ENCODE measurements at places on chromosomes 13 and 19.

- DNase-seq = no peak
Observed at GRCh38 chr19:10004617-10005016, 5.7 kb downstream of the COL5A3 start.

DNA sequence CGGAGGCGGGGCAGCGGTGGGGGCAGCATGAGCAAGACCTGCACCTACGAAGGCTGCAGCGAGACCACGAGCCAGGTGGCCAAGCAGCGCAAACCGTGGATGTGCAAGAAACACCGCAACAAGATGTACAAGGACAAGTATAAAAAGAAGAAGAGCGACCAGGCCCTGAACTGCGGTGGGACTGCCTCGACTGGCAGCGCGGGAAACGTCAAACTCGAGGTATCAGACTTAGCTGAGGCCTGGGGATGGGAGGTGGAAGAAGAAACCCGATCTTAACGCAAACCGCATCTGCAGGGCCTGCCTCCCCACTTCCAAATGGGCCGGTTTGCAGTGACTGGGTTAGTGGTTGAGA is 693 bp downstream of the RFXAP start:
- no peak for DNase-seq

DNA sequence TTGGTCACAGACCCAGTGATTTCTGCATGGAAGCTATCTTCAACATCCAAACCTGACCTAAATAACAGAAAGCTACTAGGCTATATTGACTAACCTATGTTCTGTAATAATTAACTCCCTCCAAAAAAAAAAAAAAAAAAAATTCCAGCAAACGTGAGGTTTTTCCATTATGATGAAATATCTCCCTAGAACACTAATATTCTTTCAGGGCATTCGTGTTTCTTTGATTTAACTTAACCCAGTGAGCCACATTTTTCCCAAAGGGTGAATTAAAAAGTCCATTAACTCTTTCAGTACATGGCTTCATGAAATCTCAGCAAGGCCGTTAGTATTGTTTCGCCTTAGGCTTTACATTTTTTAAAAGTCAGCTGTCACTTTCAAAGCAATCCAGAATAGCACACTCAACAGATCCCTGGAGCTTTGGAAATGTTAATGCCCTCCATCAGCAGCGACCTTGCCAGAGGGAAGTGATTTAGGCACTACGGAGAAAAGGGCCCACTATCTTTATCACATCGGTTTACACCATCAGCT is 175.8 kb downstream of the DCT start:
- DNase-seq = no peak

DNA sequence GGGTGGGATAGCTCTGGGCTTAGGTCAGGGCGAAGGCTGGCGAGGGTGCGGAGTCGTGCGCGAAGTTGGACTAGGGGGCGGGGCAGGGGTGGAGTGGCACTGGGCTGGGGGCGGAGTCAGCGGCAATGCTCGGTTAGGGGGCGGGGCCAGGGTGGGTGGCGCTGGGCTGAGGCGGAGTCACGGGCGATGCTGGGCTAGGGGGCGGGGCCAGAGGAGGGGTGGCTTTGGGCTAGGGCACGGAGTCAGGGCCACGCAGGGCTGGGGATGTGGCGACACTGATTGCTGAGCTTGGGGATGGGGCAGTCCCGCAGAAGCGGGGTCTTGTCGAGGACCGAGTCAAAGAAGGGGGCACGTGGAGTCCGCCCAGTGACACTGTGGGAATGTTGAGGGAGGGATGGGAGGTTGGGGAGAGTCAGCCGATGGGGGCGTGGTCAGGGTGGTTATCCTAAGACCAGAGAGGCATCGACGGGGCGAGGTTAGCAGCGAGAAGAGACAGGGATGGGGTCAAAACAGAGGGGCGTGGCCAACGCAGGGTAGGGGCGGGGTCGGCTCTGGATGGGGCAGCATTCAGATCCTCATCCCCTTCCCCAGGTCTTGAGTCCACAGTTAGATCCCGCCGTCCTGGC is 8.7 kb downstream of the HOMER3 start:
- DNase-seq = peak; percentile 83

- DNase-seq = no peak
Observed at GRCh38 chr13:112648101-112648500, 41.7 kb upstream of the ATP11A start.

GRCh38 chr19:19900139-19900728 is 512 bp upstream of the ZNF93 start:
- DNase-seq = no peak

DNA sequence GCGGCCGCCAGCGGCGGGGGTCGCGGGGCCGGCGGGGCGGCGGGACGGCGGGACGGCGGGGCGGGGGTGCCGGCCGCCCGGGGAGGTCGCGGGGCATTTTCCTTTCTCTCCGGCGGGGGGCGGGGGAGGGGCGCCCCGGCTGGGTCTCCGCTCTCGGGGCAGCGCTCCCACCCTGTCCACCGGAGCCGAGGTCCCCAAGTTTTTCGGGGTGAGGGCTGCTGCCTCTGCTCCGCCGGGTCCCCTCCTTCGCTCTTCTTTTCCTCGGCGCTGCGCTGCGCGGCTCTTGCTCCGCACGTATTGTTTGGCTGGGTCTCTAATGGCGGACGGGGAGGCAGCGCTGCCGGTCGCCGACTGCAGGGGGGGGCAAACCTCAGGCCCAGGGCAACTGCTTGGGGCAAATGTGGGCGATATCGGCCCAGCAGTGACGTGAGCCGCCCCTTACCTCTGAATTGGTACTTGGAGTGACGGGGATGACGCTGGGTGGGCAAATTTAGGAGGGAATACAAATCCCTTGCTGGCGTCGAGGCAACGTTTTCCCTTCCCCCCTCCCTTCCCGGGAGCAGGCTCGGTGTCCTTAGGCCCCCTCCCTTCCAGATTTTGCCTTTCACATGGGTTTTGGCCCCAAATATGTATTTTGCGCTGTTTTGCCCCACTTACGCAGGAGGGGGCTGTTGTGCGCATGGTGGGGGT is 759 bp downstream of the ZMYM2 start:
- DNase-seq = peak; percentile 46

GRCh38 chr13:69044629-69045028 is 1063.0 kb upstream of the ATXN8OS start:
- DNase-seq = no peak

DNA sequence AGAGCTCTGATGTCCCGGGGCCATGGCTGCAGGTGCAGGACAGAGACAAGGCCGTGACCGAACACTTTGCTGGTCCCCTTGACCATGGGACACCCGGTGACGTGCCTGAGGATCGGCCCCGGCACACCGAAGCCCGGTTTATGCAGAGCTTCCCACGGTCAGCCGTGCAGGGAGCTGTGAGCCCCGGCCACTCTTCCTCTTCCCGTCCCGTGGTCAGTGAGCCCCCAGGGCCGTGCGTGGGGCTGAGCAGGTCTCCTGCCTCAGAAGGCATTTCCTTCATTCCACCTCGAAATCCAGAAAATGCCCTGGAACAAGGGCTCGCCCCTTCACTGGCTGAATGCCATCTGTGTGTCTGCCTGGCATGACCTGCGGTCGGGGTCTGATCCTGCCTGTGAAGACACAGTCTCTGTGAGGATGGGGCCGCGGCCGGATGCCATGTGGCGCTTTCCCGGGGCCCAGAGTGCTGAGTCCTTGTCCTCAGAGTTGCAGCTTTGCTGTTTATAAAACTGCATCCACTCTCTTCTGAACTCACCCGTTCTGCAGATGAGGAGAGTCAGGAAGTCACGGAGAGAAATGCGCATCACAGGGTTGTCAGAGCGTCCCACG is 16.9 kb downstream of the MCF2L start:
- no peak for DNase-seq

DNA sequence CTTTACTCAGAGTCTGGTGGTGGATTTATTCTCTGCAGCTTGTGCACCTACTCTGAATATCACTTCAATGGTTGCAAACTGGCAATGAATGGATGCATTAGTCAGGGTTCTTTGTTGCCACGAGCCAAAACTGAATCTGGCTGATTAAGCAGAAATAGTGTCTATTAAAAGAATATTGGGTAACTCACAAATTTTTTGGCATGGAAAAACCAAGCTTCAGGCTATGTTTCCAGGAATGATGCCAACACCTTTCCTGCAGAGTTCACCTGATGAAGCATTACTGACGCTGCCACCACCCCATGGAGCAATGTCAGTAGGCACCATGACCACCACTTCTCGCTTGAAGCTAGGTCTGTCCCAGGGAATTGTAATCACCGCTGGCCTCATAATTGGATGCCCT is 597.8 kb upstream of the SLC10A2 start:
- no peak for DNase-seq

GRCh38 chr13:112554214-112554850 is 33.6 kb downstream of the TUBGCP3 start:
- DNase-seq = no peak

- no peak for DNase-seq
Observed at GRCh38 chr13:36919171-36919832, 736 bp downstream of the SMAD9 start.

DNA sequence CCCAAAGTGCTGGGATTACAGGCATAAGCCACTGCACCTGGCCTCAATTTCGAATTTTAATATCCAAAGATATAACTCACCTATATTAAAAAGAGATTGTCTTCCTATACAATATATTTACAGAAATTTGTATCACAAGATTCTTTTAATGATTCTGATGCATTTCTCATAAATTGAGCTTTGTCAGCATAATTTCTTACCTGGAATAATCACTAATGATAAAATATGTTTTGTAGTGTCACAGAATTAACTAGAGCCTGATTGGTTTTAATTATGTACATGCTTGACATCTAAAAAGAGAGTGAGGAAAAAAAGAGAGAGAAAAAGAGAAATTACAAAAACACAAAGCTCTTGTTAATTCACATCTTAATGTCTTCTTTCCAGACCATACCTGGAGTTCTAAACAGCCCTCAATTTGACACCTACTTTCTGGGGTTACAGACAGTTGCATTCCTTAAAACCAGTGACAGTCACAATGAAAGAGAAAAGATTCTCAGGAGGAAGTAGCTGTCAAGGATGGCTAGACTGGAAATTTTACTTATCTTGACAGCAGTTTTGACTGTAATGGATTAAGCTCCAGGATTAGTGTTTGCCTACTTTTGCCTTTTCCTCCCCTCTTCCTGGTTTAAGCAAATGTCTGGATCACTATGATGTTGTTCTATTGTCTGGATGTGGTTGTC is 214.4 kb downstream of the SPRY2 start:
- no peak for DNase-seq

GRCh38 chr19:41402010-41402409 is 4.4 kb downstream of the BCKDHA start:
- no peak for DNase-seq

- DNase-seq = no peak
Observed at GRCh38 chr19:39154100-39154628, 28.6 kb downstream of the PAK4 start.

- DNase-seq = no peak
Observed at GRCh38 chr13:99347335-99347878, 40.2 kb upstream of the GPR183 start.

DNA sequence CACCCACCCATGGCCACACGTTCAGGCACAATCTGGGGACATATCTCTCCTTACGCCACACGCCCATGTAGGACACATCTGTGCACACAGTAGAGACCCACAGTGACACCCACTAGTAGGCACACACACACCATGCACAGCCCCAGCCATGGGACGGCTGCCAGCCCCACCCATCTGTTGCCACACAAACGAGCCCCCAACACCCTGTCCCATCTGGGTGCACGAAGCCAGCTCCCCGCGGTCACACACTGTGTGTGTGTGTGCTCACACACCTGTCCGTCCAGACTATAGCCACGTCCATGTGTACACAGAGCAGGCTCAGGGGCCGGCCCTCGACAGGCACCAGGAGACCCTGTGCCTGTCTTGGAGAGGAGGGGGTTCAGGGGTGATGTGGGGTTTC is 10.6 kb downstream of the ERFL start:
- DNase-seq = no peak

GRCh38 chr13:91544723-91545122 is 146.3 kb downstream of the GPC5 start:
- DNase-seq = no peak

- DNase-seq = no peak
Observed at GRCh38 chr19:48480558-48481500, 11.7 kb downstream of the CYTH2 start.

DNA sequence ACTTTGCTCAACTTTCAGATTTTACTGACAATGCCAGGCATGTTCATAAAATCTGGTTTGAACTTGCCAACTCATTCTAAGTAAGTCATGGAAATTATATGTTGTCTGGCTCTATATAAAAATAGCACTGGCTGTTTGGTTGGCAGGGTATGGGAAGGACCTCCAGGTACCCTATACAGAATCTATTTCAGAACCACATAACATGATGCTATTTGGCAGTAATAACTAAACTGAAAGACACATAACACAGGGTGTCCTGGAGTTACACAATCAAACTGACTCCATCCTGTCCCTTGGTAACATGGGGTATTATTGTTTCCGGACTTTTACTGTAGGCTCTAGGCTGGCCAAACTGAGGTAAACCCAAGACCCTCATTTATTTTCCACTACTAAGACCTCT is 248.8 kb downstream of the RGCC start:
- no peak for DNase-seq

GRCh38 chr13:85615031-85615430 is 184.2 kb downstream of the SLITRK6 start:
- no peak for DNase-seq

GRCh38 chr19:28823338-28823961 is 389.5 kb downstream of the UQCRFS1 start:
- DNase-seq = no peak

DNA sequence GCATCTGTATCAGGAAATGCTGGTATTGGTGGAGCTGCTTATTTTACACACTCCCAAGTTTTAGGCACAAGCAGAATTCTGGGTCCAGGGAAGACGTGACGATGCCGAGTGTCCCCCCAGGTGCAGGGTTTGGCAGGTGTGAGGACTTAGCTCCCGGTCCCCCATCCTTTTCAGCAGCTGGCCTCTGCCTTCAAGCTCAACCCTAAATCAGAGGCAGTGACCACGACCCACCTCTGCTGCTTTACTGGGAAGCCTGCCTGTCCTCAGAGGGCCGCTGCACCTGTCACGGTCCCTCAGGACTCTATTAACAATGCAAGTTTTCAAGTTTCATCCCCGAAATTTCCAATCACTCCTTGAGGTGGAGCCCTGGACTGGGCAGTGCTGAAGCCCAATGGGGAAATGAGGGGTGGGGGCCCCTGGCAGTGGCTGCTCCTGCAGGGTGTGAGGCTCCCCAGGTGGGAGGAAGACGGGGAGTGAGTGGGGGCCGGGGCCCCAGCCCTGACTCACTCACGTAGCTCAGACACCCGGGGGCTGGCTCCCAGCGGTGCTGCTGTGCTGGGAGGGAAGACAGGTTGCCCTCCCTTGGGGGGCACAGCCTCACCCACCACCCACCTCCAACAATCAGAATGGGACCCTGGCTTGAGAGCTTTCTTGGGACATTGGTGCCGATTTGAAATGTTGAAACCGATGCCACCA is 92.6 kb upstream of the MCF2L start:
- DNase-seq = no peak

DNA sequence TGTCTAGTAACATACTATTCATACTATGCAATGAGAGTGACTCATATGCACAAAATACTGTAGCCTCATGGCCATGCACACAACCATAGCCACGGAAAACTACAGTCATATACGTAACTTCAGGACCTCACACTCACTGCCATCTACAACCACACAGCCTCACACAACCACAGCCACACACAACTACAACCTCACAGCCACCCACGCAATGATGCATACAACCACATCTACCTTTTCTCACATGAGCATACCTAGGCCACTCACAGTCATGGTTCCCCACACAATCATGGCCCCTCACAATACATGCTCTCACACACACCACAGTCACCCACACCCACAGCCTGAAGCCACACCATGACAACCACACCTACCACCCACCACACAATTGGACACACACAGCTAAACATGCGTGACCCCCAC is 8.7 kb upstream of the TNFSF14 start:
- DNase-seq = no peak
